Caco-2 (cell line): ENCODE measurements at places on chromosomes 4 and X. TPM values are rescaled to one million over a fixed set of nuclear protein-coding genes. Genes with fewer than 3 reads are reported as not detected.

The NWD2 gene
- total RNA-seq = not detected in 2 replicates

The ASB9 gene
- total RNA-seq = 4.6 and 8.3 TPM in 2 replicates

The PDGFRA gene
- 97.4 and 122 TPM in 2 replicates for total RNA-seq

The PCDH19 gene
- 0.11 and 0.14 TPM in 2 replicates for total RNA-seq

The AFM gene
- total RNA-seq = 2.5 and 4.1 TPM in 2 replicates

The PLP2 gene
- 54.2 and 73.9 TPM in 2 replicates for total RNA-seq

The DOCK11 gene
- total RNA-seq = 2.7 TPM in 2 replicates

The TLR8 gene
- not detected in 2 replicates for total RNA-seq

The SPANXD gene
- not detected in 2 replicates for total RNA-seq

The ADH6 gene
- 6.8 and 9.1 TPM in 2 replicates for total RNA-seq

The KIAA1210 gene
- total RNA-seq = not detected in 2 replicates

DNA sequence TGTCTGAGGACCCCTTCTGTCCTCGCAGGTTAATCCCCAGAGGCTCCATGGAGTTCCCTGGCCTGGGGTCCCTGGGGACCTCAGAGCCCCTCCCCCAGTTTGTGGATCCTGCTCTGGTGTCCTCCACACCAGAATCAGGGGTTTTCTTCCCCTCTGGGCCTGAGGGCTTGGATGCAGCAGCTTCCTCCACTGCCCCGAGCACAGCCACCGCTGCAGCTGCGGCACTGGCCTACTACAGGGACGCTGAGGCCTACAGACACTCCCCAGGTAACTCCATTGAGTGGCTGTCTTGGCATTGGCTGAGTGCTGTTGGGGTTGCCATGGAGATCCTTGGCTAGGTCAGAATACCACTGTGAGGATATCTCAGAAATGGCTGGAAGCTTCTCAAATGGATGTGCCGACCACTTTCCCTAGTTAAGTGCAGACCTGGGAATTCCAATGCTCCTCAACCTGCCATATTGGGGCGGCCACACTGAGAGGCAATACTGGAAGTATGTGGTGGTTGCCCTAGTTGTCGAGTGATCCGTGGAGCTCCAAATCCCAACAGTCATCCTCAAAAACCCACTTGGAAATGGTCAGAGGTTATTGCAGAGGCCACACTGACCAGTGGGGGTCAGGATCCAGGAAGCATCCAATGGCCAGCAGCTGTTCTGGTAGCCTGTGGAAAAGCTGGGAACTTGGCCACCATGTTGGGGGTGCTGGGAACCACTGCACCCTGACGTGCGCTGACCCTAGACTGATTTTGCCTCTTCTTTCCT lies 4.9 kb downstream of the GATA1 start:
- H3K4me3 ChIP-seq = no peak overlapping the region
- peaks cover 18% of the 10 kb centered on the region for H3K4me1 ChIP-seq
- H3K27ac ChIP-seq = no peak overlapping the region
- DNase-seq = no peak
- no peaks in the 10 kb centered on the region for H3K36me3 ChIP-seq

DNA sequence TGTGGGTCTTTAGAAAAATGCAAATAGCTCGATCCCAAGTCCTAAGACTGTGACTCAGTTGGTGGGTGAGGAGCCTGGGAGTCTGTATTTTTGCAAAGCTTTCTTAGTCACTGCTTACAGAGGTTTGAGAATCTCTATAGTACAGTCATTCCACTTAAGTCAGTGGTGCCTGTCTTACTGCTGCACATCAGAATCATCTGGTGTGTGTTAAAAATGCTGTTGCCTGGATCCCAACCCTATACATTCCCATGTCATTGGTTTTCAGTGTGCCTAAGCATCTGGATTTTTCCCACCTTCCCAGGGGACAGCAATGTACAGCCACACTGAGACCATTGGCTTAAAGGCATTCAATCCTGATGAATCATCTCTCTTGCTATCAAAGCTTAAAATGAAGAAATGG lies 21.0 kb upstream of the GEMIN8 start:
- no peak for DNase-seq
- no peaks in the 10 kb centered on the region for H3K36me3 ChIP-seq
- H3K27ac ChIP-seq = no peak overlapping the region
- no peaks in the 10 kb centered on the region for H3K27me3 ChIP-seq
- H3K4me1 ChIP-seq = no peaks in the 10 kb centered on the region
- no peak overlapping the region for H3K4me3 ChIP-seq

- no peak overlapping the region for H3K4me3 ChIP-seq
- DNase-seq = no peak
- no peaks in the 10 kb centered on the region for H3K36me3 ChIP-seq
- H3K4me1 ChIP-seq = no peaks in the 10 kb centered on the region
- H3K27me3 ChIP-seq = no peaks in the 10 kb centered on the region
These were observed 65.2 kb upstream of the TLR2 start for GRCh38 chr4:153618833-153619232.

GRCh38 chr4:102196221-102196620 lies 149.1 kb downstream of the SLC39A8 start:
- H3K27ac ChIP-seq = no peak overlapping the region
- DNase-seq = no peak
- H3K36me3 ChIP-seq = no peaks in the 10 kb centered on the region
- no peaks in the 10 kb centered on the region for H3K27me3 ChIP-seq
- H3K4me1 ChIP-seq = no peaks in the 10 kb centered on the region

DNA sequence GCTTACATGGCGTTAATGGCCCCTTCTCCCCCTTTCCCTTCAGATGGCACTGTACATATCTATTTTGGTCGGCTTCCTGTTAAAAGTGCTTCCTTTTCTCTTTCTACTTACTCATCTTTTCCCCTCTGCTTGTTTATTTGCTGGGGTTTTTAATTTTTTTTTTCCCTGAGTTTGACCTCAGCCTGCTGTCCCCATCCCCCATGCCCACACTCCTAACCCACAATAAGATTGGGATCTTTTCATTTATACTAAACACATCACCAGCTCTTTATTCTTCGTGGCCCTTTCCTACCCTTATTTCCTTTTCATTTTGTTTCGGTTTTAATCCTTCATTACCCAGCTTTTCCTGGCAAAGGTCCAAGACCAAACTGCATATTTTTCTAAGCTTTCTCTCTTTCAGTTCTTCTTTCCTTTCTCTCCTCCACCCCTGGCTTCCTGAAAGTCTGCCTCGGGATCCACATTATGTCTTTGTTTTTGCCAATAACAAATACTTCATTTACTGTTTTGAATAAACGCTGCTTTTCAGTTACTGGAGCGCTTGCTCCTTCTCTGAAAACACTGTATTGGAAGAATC lies 152.0 kb upstream of the USP9X start:
- H3K27ac ChIP-seq = no peak overlapping the region
- no peak overlapping the region for H3K4me3 ChIP-seq
- no peaks in the 10 kb centered on the region for H3K4me1 ChIP-seq
- DNase-seq = no peak
- no peaks in the 10 kb centered on the region for H3K36me3 ChIP-seq

GRCh38 chrX:50712777-50713176 lies 101.2 kb downstream of the SHROOM4 start:
- H3K27ac ChIP-seq = no peak overlapping the region
- H3K4me1 ChIP-seq = no peaks in the 10 kb centered on the region
- no peaks in the 10 kb centered on the region for H3K36me3 ChIP-seq

DNA sequence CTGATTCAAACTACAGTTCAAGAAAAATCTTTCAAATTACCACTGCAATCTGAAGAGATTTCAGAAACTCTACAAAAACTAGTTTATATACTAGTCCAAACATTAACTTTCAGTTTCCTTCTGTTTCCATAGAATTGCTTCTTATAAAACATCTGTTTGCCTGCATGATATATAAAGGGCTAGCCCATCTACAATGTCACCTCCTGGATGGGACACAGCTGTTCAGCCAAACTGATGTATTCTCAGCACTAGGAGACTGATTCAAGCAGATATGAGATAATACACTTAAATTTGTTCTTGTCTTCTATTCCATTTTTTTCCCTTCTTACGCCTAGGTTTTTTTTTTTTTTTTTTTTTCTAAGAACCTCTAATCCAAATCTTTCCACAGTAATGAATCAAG lies 1569.7 kb upstream of the IGFBP7 start:
- H3K27ac ChIP-seq = no peak overlapping the region
- no peaks in the 10 kb centered on the region for H3K4me1 ChIP-seq
- no peaks in the 10 kb centered on the region for H3K27me3 ChIP-seq

GRCh38 chr4:80611678-80611979 lies 276.1 kb downstream of the CFAP299 start:
- H3K27me3 ChIP-seq = no peaks in the 10 kb centered on the region
- H3K4me3 ChIP-seq = no peak overlapping the region
- no peak overlapping the region for H3K27ac ChIP-seq
- H3K4me1 ChIP-seq = no peaks in the 10 kb centered on the region

DNA sequence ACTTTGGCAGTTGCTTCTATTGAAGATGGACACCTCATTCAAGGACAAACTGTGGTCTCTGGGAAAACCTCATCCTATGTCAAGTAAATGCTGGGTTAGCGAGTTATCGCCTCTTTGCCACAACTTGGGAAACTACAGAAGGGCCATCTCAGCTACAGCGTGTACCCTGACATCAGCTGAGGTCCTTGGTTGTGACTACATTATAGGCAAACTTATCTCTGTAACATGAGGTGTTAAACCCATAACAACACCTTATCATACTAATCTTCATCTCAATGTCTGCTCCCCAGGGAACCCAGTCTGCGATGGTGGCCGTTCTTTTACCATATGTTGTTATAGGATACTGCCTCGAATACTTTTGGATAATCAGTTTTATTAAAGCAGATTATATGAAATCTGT lies 1862.7 kb downstream of the STIM2 start:
- H3K4me3 ChIP-seq = no peak overlapping the region
- no peaks in the 10 kb centered on the region for H3K27me3 ChIP-seq
- H3K36me3 ChIP-seq = no peaks in the 10 kb centered on the region
- DNase-seq = no peak
- H3K27ac ChIP-seq = no peak overlapping the region
- no peaks in the 10 kb centered on the region for H3K4me1 ChIP-seq

DNA sequence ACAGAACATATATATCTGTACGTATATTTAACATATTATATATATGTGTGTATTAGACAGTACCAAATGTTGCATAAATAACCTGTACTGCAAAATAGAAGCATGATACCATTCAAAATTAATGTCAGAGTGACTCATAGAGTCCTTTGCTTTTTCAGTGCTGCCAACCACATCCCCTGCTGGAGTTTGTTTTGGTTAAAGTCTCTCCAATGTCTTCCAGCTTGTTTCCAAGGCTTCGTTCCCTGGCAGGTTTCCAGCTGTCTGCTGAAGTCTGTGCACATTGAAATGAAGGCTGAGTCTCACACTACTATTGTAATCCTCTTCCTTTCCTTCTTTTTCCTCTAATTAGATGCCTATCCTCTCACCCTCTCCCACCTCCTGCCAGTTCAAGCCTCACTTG lies 14.9 kb downstream of the NRK start:
- no peak for DNase-seq
- no peaks in the 10 kb centered on the region for H3K4me1 ChIP-seq
- no peaks in the 10 kb centered on the region for H3K27me3 ChIP-seq
- H3K27ac ChIP-seq = no peak overlapping the region
- no peaks in the 10 kb centered on the region for H3K36me3 ChIP-seq
- H3K4me3 ChIP-seq = no peak overlapping the region

- no peak overlapping the region for H3K27ac ChIP-seq
- no peaks in the 10 kb centered on the region for H3K4me1 ChIP-seq
- DNase-seq = no peak
These were observed 20.4 kb downstream of the BMP2K start for GRCh38 chr4:78796526-78796925.

DNA sequence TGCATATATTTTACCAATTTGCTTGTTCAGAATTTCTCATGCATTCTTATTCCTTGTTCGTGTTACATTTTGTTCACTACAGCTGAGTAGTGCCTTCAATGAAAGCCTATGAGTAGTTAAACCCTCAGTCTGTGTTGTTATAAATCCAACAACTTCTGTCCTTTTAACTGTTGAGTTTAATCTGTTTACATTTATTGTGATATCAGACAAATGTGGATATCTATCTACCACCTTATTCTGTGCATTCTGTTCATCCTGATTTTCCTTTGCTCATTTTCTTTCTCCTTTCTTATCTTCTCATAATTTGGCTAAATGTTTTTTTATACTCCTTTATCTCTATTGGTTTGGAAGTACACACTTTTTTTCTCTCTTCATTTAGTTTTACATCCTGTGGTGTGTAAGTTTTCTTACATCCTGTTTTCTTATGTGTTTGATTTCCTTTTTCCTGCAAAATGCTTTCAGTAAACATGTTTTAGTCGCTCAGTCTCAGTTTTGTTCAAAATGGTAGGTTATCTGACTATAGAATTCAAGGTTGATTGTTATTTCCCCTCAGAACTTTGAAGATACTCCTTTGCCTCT lies 54.2 kb downstream of the CASP6 start:
- H3K4me3 ChIP-seq = no peak overlapping the region
- no peaks in the 10 kb centered on the region for H3K27me3 ChIP-seq
- H3K36me3 ChIP-seq = no peaks in the 10 kb centered on the region
- H3K27ac ChIP-seq = no peak overlapping the region
- DNase-seq = no peak

DNA sequence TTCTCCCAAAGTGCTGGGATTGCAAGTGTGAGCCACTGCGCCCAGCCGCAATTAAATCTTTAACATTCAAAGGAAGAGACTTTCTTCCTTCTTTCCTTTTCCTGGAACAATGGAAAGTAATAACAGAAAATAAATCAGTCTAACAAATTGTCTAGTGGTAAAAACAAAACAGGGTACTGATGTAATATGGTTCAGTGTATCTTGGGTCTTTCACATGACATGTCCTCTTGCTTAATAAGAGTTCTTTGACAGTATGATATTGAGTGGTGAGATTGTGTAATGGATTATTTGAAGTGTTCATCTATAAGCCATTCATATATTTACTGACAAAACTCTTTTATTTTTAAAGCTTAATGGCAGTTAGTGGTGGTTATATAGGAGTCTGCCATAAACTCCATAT lies 256.6 kb downstream of the SPRY1 start:
- H3K27me3 ChIP-seq = no peaks in the 10 kb centered on the region
- H3K27ac ChIP-seq = no peak overlapping the region

GRCh38 chrX:13647709-13648212 lies 5.2 kb upstream of the TCEANC start:
- H3K27me3 ChIP-seq = no peaks in the 10 kb centered on the region
- no peak overlapping the region for H3K4me3 ChIP-seq
- no peaks in the 10 kb centered on the region for H3K36me3 ChIP-seq
- no peaks in the 10 kb centered on the region for H3K4me1 ChIP-seq

DNA sequence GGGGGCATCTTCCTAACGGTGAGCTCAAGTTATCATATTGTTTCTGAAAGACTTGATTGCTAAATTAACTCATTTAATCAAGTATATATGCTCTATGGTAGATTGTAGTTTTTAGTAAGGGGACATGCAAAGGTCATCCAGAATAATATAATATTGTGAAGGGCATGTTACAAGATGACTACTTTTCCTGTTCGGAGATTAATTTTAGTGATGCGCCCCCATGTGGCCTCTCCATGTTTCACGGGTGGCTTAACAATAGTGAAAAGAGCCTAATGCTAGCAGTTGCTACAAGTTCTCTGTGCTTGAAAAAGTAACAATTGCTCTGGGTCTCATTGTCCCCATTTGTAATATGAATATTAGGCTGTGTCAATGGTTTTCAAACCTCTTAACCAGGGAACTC lies 12.2 kb downstream of the SMPX start:
- H3K36me3 ChIP-seq = no peaks in the 10 kb centered on the region
- no peak overlapping the region for H3K4me3 ChIP-seq
- peak; percentile 41 for DNase-seq
